ENCODE measurements at places on chromosomes 2 and 18. TPM values are rescaled to one million over a fixed set of nuclear protein-coding genes. Genes with fewer than 3 reads are reported as not detected.

GRCh38 chr2:172739661-172740266, 4.1 kb downstream of the RAPGEF4 start:
- peaks cover 31% of the 10 kb centered on the region for H3K27me3 ChIP-seq
- H3K4me1 ChIP-seq = peaks cover 16% of the 10 kb centered on the region
- no peak overlapping the region for H3K4me3 ChIP-seq
- no peak overlapping the region for H3K27ac ChIP-seq
- DNase-seq = no peak

GRCh38 chr2:207847807-207848544, 78.3 kb upstream of the FZD5 start:
- peak; percentile 47 for DNase-seq
- no peak overlapping the region for H3K4me3 ChIP-seq
- H3K27me3 ChIP-seq = no peaks in the 10 kb centered on the region
- peaks cover 14% of the 10 kb centered on the region for H3K4me1 ChIP-seq
- H3K27ac ChIP-seq = peak overlapping the region; percentile 67

DNA sequence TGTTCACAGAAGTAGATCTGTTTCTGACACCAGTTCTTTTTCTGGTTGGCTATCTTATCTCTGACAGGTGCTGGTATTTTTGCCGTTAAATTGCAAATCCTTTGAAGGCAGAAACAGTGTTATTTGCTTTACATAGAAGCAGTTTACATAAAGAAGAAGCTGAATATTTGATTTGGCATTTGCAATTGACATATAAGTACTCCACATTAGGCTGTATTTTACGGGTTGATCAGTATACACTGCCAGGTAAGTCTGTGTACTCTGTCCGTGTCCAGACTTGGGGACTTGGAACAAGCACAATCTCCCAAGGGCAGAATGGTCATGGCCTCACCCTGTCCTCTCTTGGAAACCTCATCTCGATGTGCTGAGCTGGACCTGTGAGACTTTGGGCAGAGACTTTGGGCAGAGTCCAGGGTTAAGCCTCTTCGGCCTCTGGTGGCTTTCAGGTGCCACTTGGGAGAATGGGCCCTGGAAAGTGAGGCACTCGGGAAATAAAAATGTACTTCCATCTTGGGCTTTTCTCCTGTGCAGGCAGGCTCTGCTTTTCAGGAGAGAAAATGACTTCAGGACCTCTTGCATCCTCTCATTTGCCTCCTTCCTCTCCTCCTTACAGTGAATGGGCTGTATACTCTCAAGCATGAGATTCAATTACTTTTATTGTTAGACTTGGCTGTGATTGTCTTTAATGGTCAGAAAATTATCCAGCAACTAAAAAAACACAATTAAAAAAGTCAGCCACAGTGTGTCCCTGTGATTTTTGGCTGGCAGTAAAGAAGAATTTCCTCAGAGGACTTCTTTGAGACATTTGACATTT, 108.5 kb downstream of the RAPGEF4 start:
- no peak for DNase-seq
- no peak overlapping the region for H3K4me3 ChIP-seq

RTP5 gene
- total RNA-seq = 0.50 TPM

DNA sequence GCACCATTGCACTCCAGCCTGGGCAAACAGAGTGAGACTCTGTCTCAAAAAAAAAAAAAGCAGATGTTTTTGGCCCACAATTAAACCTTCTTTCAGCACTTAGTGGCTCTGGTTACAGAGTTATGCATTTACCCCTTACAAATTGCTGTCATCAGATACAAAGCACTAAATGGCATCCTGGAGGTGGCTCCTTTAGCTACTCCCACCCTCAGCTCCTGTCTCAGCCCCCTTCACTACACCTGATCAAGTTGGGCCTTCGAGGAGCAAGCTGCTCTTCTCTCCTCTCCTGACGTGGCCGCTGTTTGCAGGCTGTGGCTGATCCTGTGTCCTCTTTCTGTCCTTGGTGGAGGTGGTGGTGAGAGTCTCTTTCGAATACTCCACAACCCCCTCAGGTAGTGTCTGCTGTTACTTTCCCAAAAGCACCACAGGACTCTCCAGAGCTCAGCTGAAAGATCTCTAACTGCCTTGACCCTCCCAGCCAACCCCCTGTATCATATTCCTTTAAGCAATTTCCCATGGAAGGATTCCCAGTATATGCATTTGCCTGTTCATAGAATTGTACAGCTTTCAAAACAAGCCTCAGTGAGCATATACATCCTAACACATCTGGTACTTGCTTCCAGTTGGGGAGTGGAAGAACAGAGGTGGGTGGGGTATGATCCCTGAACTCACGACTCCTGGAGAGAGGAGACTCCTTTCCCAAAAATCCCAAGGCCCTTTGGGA, 285.9 kb downstream of the CLIP4 start:
- H3K27me3 ChIP-seq = no peaks in the 10 kb centered on the region
- DNase-seq = no peak
- H3K27ac ChIP-seq = no peak overlapping the region
